Omental fat pad (tissue), 4 donors: ENCODE measurements at places on chromosomes 7 and 10.

DNA sequence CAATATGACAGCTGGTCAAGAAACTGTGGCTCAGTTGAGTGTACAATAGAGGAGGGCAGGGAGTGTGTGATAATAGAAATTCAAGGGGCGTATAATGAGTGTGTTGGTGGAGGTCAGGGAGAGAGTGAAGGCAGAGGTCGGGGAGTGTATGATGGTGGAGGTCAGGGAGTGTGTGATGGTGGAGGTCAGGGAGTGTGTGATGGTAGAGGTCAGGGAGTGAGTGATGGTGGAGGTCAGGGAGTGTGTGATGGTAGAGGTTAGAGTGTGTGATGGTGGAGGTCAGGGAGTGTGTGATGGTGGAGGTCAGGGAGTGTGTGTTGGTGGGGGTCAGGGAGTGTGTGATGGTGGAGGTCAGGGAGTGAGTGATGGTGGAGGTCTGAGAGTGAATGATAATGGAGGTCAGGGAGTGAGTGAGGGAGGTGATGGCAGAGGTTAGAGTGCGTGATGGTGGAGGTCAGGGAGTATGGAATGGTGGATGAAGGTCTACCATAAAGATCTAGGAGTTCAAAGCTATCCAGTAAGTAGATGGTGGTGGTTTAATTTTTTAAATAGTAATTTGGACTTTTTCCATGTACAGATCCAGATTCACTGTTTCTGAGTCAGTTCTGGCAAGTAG, 57.7 kb upstream of the TNS3 start:
- no peak for DNase-seq

DNA sequence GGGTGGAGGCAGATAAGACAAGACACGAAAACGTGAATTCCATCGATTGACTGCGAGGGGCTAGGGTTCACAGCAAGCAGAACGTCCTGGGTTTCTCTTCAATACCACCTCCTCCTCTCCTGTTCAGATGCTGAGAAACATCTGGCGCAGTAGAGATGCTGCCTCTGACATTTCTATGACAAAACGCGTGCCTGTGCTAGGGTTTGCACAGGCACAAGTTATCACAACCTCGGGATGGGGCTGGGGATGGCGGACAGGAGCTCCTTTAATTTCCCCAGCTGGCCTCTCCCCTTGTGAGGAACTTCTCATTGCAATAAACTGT, 99.8 kb upstream of the SVIL start:
- no peak for DNase-seq

DNA sequence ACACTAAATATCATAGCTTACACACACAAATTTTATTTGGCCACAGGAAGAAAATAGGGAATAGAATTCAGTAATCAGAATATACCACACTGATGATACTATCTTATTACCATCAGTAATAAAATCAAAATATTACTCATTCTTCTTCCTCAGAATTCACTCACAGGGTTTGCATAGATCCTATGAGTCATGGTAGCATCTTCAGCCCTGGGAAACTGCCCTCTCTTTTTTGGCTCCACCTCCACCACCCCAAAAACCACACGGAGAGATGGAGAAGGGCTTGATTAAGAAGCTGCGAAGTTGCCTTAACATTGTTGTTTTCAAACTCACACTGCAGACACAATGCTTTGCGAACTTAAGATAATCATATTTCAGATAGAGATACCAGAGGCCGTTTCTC, 154.1 kb upstream of the AHR start:
- DNase-seq = no peak

GRCh38 chr7:118005026-118005425, 131.8 kb upstream of the CTTNBP2 start:
- no peak for DNase-seq

DNA sequence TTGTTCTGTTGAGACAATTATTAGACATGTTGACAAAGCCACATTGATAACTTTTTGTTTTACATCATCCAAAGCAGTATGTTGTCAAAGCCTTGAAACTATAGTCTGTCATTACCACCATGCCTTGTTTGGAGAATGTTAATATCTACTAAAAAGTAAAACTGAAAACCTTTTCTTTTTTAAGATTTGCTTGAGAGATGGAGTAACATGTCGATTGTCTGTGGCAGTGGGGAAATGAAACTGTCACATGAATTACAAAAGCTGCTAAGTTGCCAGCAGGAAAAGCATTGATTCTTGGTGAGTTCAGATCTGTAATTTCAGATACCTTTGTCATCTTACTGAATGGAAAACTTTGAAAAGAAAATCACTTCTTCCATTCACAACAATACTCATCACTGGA, 69.1 kb downstream of the TFPI2 start:
- no peak for DNase-seq

- DNase-seq = no peak
Measured at GRCh38 chr7:98994046-98994944, 116.0 kb downstream of the TRRAP start.

- no peak for DNase-seq
Measured at GRCh38 chr10:6236349-6237198, 33.8 kb downstream of the PFKFB3 start.
